ENCODE measurements at places on chromosomes 11 and 22.

GRCh38 chr11:134847083-134847715 is 435.2 kb upstream of the B3GAT1 start:
- no peak for DNase-seq

- DNase-seq = peak; percentile 82
These were observed 16.4 kb upstream of the SCGB1A1 start for GRCh38 chr11:62402226-62402959.

DNA sequence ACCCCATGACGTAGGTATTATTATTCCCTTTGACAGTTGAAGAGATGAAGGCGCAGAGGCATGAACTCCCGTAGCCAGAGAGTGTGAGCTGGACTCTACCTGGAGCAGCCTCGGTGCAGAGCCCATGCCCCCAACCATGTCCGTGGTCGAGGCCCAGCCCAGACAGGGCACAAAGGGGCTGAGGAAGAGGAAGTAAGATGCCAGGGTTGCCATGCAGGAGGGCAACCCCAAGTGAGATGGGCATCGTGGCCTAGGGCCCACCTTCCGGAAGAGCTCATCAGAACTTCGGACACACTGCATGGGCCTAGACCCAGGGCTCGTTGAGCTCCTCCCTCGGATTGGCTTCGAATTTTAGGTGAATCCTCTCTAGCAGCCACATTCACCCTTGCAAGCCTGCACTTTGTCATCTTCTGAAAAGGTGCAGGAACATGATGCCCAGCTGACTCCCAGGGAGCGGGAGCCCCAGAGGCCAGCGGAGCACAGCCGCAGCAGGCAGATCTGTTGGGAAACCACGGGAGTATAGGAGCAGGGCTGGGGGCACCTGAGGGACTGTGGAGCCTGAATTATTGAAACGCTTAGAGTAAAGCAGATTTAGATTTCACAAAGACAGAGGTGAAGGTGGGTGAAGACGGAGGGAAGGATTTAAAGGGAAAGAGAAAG is 29.0 kb upstream of the JAM3 start:
- DNase-seq = no peak

GRCh38 chr22:44337678-44338004 is 24.9 kb upstream of the SHISAL1 start:
- no peak for DNase-seq

- DNase-seq = no peak
These were observed 28.0 kb downstream of the ATL3 start for GRCh38 chr11:63643205-63643604.

- DNase-seq = peak; percentile 22
These were observed 825.6 kb downstream of the TBC1D22A start for GRCh38 chr22:47587861-47588577.

GRCh38 chr11:113331441-113331840 is 17.1 kb downstream of the TTC12 start:
- no peak for DNase-seq

DNA sequence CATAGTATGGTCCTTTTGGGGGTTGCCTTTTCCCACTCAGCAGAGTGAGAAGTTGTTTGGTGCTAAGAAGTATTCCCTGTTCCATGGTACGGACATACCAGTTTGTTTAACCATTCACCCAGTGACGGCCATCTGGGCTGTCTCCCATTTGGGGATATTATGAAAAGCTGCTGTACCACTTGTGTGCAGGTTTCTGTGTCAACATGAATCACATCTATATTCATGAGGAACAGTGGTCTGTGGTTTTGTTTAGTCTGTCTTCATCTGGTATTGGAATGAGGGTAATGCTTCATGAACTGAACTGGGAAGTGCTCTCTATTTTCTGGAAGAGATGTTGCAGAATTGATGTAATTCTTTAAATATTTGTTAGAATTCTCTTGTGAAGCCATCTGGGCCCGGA is 89.5 kb downstream of the TRMU start:
- DNase-seq = no peak

DNA sequence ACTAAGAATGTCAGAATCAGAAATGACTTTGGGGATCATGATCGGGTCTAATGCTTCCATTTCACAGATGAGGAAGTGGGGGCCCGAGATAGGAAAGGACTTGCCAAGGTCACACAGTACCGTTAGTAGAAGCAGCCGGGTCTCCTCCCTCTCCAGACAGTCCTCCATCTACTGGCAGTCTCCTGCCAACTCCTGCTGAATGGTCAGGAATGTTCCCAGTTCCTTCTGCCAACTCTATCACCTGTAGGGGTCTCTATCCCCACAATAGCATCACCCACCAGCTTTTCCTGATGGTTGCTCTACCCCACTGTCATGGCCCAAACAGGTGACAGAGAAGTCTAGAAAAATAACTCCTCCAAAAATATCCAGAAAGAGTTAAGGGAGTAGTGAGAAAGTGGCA is 23.9 kb upstream of the CCDC86 start:
- DNase-seq = no peak

GRCh38 chr11:16685914-16686313 is 52.5 kb upstream of the C11orf58 start:
- no peak for DNase-seq

GRCh38 chr11:68338051-68338780 is 25.8 kb downstream of the LRP5 start:
- no peak for DNase-seq

DNA sequence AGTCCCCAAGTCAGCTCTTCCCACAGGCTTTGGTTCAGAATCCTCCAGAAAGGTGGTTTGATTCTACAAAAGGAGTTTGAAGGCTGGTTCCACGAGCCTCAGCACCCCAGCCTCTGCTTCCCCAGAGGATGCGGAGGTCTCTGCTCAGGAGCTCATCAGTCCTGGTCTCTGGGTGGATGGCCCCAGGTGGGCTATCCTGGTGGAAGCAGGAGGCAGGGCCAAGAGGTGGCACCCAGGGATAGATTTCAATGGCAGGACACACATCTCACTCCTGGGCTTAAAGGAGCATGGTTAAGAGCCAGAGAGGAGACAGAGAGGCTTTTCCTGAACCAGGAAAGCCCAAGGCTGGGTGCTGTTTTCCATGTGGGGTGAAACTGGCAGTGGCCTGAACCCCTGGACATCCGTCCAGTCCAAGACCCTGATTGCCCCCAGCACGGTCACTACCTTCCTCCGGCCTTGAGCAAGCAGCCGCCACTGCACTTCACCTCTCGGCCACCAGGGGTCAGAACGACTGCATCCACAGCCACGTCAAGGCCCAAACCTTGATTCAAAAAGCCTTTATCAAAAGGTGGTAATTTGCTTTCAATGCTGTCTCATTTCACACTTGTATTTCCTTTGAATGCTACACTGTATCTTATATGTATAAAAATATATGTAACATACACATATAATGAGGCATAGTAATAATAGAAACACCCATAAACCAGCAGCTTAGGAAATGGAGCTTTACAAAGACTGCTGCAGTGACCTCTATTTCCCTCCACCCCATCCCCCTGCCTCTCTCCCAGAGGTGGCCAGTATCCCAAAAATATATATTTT is 19.3 kb upstream of the FXYD2 start:
- no peak for DNase-seq

GRCh38 chr22:35275580-35275979 is 18.3 kb downstream of the HMGXB4 start:
- no peak for DNase-seq

GRCh38 chr22:35726398-35726797 is 8.7 kb downstream of the APOL5 start:
- no peak for DNase-seq

GRCh38 chr11:119024430-119025098 is 6.0 kb downstream of the TRAPPC4 start:
- DNase-seq = no peak

- DNase-seq = no peak
These were observed 3.7 kb upstream of the CLCF1 start for GRCh38 chr11:67376873-67377808.

DNA sequence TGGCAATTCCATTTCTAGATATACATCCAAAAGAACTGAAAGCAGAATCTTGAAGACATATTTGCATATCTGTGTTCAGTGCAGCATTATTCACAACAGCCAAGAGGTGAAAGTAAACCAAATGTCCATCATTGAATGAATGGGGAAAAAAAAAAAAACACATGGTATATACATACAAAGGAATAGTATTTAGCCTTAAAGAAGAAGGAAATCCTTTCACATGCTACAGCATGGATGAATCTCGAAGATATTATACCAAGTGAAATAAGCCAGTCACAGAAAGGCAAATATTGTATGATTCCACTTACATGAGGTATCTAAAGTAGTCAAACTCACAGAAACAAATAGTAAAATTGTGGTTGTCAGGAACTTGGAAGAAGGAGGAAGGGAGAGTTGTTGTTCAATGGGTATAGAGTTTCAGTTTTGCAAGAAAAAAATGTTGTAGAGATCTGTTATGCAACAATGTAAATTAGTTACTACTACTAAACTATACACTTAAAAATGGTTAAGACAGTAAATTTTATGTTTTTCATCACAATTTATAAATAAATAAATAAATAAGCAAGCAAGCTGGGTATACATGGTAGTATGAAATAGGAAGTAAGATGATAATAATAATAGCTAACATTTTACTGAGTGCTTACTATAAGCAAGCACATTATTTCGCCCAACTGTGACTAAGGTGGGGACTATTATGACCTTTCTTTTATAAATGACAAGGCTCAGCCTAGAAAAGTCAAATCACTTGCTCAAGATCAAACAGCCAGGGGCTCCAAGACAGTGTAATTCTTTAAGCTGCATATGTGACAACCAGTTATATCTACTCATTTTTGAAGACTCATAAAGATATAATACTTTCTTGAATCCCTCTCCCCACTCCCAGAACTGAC is 50.0 kb downstream of the FAM168A start:
- DNase-seq = no peak
